Foreskin keratinocyte (primary cell): ENCODE measurements at places on chromosomes 3 and 15.

DNA sequence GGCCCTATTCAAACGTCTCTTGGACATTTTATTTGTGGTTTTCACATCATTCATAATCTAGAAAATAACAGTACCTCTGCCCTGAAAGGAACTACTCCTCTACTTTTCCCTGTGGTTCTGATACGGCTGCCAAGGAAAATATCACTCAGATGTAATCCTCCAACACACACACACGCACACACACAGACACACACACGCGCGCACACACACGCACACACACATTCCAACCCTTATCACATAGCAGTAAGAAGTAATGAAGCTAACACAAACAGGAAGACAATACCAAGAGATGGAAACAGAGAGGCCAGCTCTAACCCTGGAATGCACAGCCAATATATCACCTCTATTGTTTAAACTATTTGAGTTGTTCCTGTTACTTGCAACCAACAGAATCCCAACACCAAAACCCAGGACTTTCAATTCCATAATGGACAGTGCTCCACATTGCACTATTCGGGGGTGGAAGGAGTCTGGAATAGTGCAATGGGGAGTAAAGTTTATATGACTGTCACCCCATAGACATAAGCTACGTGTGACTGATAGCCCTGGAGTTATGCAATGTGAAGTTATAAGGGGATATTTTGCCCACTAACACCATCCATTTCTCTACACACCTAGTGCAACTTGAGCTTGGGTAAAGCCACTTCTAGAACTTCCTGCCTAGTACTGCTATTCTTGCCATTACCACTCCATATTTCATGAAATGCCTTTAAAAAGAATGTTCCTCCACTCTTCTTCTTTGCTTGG lies 71.3 kb upstream of the FNDC3B start:
- no peak for DNase-seq

- DNase-seq, result no peak
Observed at GRCh38 chr15:83913034-83913632, 259.2 kb downstream of the ADAMTSL3 start.

DNA sequence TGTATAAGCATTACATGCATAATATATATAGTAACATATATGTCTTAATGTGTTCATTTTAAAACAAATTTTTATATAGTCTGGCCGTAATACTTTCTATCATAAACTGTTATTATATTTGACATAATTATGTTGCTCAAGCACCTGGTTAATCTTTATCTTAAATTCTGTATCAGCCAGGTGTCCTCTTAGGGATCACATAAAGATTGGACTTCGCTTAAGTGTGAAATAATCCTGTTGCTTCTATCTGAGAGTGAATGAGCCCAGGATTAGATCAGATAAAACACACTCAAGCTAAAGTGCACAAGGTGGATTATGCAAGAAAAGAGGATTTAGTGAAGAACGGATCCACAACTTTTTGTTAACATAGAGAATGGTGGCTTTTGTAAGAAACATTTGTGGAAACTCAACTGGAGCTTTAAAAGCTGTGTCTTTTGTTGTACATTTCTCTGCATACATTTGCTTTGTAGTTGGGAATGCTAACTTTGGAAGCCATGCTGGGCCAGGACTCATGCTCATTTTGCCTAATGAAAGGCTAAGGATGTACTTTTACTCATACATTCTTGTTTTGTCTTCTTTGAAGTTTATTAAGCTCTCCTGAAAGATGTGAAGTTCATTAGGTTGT lies 437.8 kb downstream of the ZIC1 start:
- no peak for DNase-seq

DNA sequence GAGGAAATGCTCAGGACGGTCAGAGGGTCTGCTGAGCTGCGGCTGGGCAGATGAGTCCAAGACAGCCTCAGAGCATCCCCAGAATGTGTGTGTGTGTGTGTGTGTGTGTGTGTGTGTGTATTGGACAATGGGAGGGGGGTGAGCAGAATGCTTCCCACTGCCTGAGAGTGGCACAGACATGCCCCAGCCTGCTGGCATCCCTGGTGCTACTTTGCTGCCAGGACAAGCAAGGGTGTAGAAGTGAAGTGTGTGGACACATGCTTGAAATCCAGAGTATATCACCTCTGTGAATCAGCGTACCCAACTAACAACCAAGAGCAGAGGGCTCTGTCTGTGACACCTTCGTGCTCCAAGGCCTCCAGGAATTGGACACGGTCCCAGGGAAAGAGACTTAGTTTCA lies 76.3 kb downstream of the SLC9A9 start:
- peak; percentile 39 for DNase-seq

DNA sequence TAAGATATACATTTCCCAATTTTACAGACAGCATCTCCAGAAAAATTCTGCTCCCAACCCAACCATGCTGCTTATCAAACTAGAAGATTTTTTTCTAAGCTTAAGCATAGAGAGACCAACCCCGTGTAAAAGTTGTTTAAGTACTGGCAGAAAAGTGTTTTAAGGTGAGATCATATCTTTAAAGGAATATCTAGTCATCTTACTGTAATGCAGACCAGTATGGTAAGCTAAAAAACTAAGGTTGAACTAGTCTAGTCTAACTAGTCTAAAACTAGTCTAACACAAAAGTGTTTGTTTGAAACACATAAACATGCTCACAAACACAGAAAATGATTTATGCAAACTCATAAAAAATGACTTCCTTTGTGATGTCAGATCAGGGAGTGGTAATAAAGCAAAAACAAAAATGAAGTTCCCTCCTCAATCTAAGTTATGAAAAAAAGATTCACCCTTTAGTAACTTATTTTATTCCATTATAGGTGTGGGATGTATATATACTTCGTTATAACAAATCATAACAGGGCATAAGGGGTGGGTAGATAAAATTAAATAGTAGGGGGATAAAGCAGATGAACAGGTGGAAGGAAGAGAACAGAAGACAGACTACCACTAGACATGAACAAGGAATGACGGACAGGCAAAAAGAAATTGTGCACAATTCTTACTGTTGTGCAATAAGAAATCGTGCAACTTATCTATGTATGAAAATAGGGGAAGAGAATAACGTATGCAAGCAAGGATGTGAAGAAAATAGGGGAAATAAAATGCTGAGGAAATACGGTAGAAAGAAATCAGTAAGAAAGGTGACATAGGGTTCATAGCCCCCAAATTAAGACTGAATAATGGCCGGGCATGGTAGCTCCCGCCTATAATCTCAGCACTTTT lies 10.0 kb downstream of the MYO5A start:
- no peak for DNase-seq

DNA sequence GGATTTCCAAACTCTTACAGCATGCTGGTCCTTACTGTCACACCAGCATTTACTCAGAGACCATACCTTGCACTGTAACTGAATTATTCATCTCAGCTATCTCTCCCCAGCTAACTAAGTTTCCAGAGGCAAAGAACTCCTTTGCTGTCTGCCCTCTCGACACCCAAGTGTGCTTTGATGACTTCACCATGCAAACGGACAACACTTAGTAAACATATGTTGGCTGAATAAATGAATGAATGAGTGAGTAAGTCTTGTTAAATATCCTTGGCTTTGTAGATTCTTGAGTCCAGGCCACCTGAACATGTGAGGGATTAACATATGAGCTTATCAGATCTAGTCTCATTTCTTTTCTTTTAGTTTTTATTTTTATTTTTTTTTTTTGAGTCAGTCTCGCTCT lies 138.2 kb downstream of the PLD1 start:
- DNase-seq, result no peak

- DNase-seq, result no peak
Observed at GRCh38 chr3:47014036-47014435, 34.6 kb downstream of the NBEAL2 start.
